ENCODE measurements at places on chromosomes 5 and 9.

- DNase-seq: no peak
These were observed 168.0 kb downstream of the TAF11L14 start for GRCh38 chr5:17802256-17802655.

DNA sequence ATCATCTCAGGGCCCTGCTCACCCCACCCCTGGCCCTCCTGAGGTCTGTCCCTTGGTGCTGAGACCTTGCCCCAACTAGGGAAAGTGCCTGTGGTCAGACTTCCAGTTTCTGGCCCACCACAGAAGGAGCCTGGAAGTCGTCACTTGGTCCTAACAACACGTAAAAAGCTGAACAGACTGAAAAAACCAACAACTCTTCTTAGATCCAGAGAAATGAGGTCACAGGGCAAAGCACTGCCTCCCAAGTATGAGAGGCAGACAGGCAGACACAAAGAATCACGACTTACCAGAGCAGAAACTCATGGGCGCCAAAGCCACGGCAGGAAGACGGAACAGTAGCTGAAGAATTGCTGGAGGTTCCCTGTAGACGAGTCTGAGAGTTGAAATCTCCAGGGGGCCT is 38.5 kb downstream of the OR2V1 start:
- no peak for DNase-seq

- DNase-seq: no peak
These were observed 45.8 kb upstream of the ENTREP1 start for GRCh38 chr9:69279084-69279731.

- no peak for DNase-seq
These were observed 58.5 kb downstream of the PDE6A start for GRCh38 chr5:149886060-149886459.

- no peak for DNase-seq
These were observed 616.0 kb downstream of the ACTL7B start for GRCh38 chr9:108239696-108240321.

DNA sequence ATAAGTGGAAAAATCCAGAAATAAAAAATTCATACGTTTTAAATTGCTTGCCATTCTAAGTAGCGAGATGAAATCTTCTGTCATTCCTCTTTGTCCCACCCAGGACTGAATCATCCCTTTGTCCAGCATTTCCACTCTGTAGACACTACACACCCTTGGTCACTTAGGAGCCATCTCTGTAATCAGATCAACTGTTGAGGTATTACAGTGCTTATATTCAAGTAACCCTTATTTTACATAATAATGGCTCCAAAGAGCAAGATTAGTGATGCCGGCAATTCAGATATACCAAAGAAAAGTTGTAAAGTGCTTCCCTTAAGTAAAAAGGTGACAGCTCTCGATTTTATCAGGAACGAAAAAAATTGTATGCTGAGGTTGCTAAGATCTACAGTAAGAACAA is 60.4 kb downstream of the TRIM36 start:
- no peak for DNase-seq

Data from thoracic aorta (tissue), 2 donors.